Pulmonary artery endothelial cell (primary cell): ENCODE measurements at places on chromosomes 2 and 18. TPM values are rescaled to one million over a fixed set of nuclear protein-coding genes. Genes with fewer than 3 reads are reported as not detected.

The B4GALT6 gene
- total RNA-seq: 9.1 and 12.2 TPM in 2 replicates

The CTLA4 gene
- not detected in 2 replicates for total RNA-seq

The SERPINB7 gene
- total RNA-seq: not detected in 2 replicates

The SLC4A3 gene
- 0.07 and 0.13 TPM in 2 replicates for total RNA-seq

The CD226 gene
- total RNA-seq: 0.04 and 0.13 TPM in 2 replicates

The IGFBP5 gene
- 0.20 and 0.49 TPM in 2 replicates for total RNA-seq
